Lung (tissue), 17 donors: ENCODE measurements at places on chromosomes 7 and 10.
A peak's percentile ranks its signal among the peaks of the same experiment; 100 is the strongest.

- peak; percentile 51 for DNase-seq
These were observed 27.2 kb downstream of the IKZF1 start for GRCh38 chr7:50331564-50332208.

- peak; percentile 70 for DNase-seq
These were observed 230.6 kb downstream of the REEP3 start for GRCh38 chr10:63751836-63752235.

DNA sequence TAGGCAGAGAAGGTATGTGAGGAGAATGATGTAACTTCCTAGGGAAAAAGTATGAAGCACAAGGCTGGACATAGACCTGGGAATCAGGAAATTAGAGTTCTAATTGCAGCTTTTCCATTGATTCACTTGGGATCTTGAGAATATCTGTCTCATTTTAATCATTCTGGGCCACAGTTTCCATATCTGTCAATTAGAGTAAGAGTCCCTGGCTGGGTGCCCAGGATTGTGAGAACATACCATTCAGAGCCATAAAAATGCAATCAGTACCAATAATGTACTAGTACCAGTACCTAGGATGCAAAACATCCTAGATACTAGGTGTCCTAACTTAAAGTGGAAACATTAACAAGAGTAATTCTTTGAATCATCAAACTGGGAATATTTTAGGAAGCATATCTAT lies 29.6 kb downstream of the CAV1 start:
- DNase-seq = no peak

- DNase-seq = no peak
These were observed 169.3 kb downstream of the GRID1 start for GRCh38 chr10:86197166-86197790.

DNA sequence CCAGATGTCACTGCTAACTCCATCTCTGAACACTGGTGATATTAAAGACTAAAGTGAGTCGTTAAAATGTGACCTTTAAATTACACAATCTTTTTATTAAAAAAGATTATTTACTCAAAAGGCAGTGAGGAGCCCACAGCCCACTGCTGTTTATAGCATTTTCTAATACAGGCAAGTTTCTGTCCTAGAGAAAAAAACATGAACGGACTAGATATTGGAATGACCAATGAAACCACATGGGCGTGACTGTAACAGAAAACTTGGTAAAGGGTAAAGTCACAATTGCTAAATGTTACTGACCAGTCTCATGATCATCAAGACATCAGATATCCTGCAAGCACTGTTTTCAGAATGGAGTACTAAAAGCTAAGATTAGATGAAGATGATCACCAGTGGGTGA lies 78.7 kb downstream of the FEZF1 start:
- DNase-seq = no peak

DNA sequence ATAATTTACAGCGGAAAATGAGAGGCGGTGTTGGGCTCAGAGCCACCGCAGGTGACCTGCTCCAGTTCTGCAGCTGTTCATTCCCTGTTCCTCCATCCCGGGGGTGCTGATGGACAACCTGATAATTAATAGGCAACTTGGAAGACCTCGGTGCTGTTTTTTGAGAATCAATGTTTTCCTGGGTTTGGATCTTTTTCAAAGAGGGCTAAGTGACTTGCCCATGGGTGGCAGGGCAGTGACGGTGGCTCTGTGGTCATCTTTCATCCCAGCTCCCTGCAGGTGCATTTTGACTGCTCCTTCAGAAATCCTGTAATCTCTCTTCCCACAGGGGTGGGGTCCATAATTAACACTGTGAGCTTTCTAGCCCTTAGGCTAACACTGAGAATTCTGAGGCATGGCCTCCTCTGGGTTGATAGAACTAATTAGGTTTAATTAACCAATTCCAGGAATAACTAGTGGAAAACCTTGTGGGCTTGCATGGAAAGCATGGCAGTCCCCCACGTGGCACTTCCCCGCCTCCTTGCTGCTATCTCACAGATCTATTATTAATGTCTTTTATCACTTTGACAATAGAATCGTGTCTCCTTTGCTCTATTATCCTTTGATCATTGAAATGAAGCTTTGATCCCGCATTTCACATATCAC lies 217.9 kb downstream of the GLRX3 start:
- no peak for DNase-seq

- no peak for DNase-seq
These were observed 116.1 kb downstream of the STRA8 start for GRCh38 chr7:135349746-135350145.

- DNase-seq = no peak
These were observed 208.3 kb downstream of the CELF2 start for GRCh38 chr10:11225935-11226334.

GRCh38 chr10:72561745-72562166 lies 64.1 kb downstream of the MICU1 start:
- no peak for DNase-seq

- no peak for DNase-seq
These were observed 145.3 kb upstream of the FAM3C start for GRCh38 chr7:121541457-121541856.

DNA sequence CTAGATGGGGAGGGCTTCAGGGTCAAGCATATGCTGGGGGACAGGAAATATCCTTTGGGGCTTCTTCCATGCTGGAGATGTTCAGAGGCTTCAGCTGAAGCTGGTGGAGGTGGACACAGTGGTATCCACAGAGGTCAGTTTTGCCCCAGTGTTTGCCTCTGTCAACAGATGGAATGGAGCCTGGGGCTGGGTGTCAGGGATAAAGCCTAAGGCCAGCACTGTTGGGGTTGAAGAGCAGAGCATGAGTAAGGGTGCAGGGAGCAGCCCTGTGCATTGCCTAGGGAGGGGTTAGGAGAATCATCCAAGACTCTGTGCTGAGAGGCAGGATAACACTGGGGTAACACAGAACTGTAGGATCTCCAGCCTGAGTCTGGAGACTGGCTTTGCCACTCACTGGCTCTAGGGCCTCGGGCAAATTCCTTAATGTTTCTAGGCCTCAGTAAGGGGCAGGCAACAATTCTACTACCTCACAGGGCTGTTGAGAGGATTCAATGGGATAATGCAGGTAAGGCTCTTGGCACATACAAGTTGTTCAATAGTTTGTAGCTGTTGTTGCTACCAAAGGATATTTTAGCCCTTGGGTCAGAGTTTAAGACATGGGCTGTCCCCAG lies 21.8 kb upstream of the MYL7 start:
- no peak for DNase-seq

DNA sequence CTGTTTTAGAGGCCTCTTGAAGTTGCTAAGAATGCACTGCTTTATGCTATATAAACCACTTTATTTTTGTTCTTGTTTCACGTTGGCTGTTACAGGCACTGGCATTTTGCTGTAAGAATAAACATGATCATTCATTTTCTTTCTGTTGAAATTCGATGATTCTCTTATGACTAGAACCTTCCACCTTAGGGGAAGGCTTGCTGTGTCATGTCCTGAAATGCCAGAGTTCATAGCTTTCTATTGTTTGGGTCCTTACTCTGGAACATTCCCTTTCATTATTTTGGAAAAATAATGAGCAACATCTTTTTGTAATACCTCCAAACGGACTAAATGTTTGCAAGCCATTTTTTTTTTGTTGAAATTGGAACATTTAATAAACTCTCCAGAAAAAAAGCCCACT lies 495.1 kb upstream of the POT1 start:
- DNase-seq = no peak
